ENCODE measurements at places on chromosomes 3 and 15. TPM values are rescaled to one million over a fixed set of nuclear protein-coding genes. Genes with fewer than 3 reads are reported as not detected.

- H3K4me3 ChIP-seq = peak overlapping the region; percentile 62
- no peaks in the 10 kb centered on the region for H3K27me3 ChIP-seq
- no peaks in the 10 kb centered on the region for H3K36me3 ChIP-seq
- peak overlapping the region; percentile 89 for H3K27ac ChIP-seq
Measured at GRCh38 chr15:95684693-95685115, 645.8 kb upstream of the NR2F2 start.

GRCh38 chr3:11624161-11624560, 19.6 kb downstream of the VGLL4 start:
- peaks cover 92% of the 10 kb centered on the region for H3K4me1 ChIP-seq
- H3K27me3 ChIP-seq = peaks cover 1% of the 10 kb centered on the region
- DNase-seq = peak; percentile 26
- H3K27ac ChIP-seq = peak overlapping the region; percentile 82

DNA sequence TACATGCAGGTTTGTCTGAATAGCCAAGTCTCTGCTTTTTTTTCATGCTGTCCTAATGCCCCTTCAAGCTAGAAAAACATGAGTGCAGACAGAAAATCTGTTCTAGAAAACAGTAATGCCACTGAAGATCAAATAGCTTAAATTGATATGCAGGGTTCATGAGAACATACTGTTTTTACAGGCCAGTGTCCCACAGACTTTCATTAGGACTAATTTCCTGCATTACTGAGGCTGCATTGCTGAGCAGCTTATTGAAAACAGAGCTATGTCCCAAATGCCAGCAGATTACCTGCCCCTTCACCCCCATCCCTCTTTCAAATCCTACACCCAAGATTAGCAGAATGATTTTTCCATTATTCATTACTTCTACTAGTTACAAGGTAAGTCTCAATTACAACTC, 665 bp downstream of the TM4SF18 start:
- H3K27ac ChIP-seq = peak overlapping the region; percentile 66
- H3K4me1 ChIP-seq = peaks cover 13% of the 10 kb centered on the region
- no peaks in the 10 kb centered on the region for H3K36me3 ChIP-seq
- H3K4me3 ChIP-seq = peak overlapping the region; percentile 24

DNA sequence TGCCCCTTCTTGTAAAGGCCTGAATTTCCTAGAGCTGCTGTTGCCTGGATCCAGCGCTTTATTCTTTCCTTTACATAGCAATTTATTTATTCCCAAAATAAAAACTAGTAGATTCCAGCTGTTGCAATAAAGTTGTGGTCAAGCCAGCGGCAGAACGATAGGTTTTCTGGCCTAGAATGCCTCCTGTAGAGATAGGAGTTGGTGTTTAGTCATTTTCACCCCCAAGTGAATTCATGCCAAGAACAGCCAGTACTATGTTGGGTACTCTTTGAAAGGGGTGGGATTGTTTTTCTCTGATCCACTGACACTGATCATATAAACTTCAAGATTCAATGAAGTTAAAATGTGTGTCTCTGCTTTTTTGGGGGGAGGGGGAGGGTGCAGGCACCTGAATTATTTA, 69.7 kb downstream of the KLHL25 start:
- H3K4me1 ChIP-seq = peaks cover 40% of the 10 kb centered on the region
- no peaks in the 10 kb centered on the region for H3K27me3 ChIP-seq
- H3K4me3 ChIP-seq = no peak overlapping the region
- no peak for DNase-seq

DNA sequence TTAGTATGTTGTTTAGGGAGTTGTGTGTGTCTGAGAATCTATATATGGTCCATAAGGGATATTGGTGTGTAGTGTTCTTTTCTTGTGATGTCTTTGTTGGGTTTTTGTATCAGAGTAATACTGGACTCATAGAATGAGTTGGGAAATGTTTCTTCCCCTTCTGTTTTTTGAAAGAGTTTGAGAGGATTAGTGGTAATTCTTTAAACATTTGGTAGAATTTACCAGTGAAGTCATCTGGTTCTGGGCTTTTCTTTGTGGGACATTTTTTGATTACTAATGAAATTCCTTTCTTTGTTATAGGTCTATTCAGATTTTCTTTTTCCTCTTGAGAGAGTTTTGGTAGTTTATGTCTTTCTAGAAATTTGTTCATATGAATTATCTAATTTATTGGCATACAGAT, 16.9 kb downstream of the ACKR2 start:
- no peak for DNase-seq
- H3K4me1 ChIP-seq = peaks cover 12% of the 10 kb centered on the region
- no peak overlapping the region for H3K4me3 ChIP-seq
- H3K27ac ChIP-seq = no peak overlapping the region
- peaks cover 16% of the 10 kb centered on the region for H3K27me3 ChIP-seq
- peaks cover 3% of the 10 kb centered on the region for H3K36me3 ChIP-seq

DNA sequence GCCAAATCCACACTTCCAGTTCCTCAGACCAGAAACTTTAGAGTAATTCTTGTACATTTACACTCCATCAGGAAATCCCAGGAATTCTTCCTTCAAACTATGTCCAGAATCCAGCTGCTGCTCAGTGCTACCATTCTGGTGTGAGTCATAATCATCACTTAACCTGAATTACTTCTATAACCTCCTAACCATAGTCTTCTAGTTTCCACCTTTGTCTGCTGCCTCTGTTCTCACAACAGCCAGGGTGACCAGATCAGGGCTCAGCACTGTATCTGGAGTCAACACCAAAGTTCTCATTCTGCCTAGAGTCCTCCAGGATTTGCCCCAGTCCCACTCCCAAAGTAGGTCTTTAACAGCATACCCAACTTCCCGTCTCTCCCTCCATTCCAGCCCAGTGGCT, 3.4 kb downstream of the CLDND1 start:
- no peak overlapping the region for H3K4me3 ChIP-seq
- peaks cover 18% of the 10 kb centered on the region for H3K36me3 ChIP-seq
- DNase-seq = no peak
- H3K27me3 ChIP-seq = peaks cover 1% of the 10 kb centered on the region
- no peak overlapping the region for H3K27ac ChIP-seq
- H3K4me1 ChIP-seq = peaks cover 31% of the 10 kb centered on the region

GRCh38 chr15:95953032-95953431, 377.5 kb upstream of the NR2F2 start:
- peaks cover 3% of the 10 kb centered on the region for H3K27me3 ChIP-seq
- no peak overlapping the region for H3K27ac ChIP-seq
- H3K4me1 ChIP-seq = no peaks in the 10 kb centered on the region
- DNase-seq = no peak

DNA sequence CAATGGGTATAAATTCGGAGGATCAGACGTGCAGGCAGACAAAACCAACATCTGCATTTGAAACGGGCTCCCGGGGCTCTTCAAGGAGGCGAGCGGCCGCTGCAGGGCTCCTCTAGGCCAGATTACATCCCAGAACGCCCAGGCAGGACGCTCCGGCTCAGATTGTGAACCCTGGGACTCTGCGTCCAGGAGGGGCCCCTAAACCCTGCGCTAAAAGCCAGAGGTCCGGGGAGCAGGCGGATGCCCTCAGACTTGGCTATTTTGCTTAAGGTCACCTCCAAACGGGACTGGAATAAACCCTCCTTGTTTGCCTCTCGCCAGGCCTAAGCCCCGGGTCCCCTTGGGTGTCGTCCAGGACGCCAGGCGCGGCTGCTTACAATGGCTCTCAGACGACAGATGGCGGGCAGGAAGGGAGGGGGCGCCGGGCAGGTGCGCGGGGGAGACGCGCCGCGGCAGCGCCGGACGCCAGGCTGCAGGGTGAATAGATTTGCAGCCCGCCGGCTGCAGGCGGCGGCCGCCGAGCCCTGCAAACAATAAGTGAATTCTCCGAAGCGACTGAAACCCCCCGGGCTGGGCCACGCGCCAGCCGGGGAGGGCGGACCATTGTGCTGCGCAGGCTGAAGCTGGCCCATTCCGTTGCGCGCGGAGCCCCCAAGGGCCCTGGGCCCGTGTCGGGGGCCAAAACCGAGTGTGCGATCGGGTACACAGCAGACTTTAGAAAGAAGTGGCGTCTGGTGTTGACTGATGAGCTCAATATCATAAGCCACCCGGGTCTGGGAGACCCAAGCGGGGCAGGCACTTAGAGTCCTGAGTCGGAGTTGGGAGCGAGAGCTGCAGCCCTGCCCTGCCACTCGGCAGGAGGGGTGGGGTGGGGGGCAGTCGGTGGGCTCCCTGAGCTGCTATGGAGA, 32.3 kb upstream of the AMOTL2 start:
- peaks cover 19% of the 10 kb centered on the region for H3K36me3 ChIP-seq
- no peak overlapping the region for H3K27ac ChIP-seq
- peak overlapping the region; percentile 41 for H3K4me3 ChIP-seq
- DNase-seq = no peak
- H3K27me3 ChIP-seq = peaks cover 19% of the 10 kb centered on the region

DNA sequence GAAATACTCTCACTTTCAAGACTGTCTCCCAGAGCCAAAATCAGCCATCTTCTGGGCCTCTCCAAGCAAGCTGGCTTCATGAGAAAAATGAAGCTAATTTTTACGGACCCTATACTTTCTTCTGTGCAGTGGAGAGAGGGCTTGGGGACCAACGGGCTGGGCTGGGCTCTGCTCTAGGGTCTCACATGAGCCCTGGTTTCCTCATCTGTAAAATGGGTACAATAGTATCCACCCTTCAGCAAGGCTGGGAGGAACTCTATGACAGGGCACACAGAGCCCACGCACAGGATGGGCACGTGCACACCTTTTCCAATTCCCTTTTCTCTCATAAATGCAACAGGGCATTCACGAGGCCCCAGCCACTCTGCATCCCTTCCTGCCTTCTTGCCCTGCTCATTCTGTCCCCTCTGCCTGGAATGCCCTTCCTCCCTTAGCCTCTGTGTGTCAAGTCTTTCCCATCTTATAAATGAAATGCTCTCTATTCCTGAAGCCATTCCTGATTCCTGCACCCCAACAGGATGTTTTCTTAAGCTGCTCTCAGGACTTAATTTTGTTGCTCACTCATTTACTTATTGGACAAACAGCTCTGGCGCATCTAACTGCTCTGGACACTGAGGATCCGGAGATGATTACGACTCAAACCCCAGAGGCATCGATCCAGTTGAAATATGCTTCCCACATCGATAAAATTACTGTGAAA, 32.9 kb upstream of the SEC13 start:
- peak overlapping the region; percentile 44 for H3K4me3 ChIP-seq
- H3K27ac ChIP-seq = peak overlapping the region; percentile 50
- peaks cover 64% of the 10 kb centered on the region for H3K4me1 ChIP-seq
- DNase-seq = no peak
- no peaks in the 10 kb centered on the region for H3K27me3 ChIP-seq

DNA sequence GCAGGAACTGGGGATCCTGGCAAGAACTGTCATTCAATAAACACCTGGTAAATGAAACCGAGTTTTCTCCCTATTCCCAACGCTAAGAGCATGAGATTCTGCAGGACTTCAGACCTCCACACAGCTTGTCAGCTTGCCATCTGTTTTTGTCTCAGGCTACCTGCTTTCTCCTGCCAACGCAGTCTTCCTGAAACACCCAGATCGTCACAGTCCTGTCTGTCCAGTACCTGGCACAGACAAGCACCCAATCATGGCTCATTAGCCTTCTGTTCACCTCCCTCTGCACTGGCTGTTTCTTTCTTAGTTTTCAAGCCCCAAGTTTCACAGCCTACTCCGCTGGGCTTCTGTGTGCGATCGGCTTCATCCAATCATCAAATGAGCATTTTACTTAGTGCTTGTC, 5.0 kb downstream of the SLC12A8 start:
- H3K4me1 ChIP-seq = peaks cover 34% of the 10 kb centered on the region
- DNase-seq = no peak
- H3K36me3 ChIP-seq = no peaks in the 10 kb centered on the region
- H3K27ac ChIP-seq = no peak overlapping the region
- H3K27me3 ChIP-seq = peaks cover 2% of the 10 kb centered on the region
- H3K4me3 ChIP-seq = no peak overlapping the region

ITIH1 gene
- not detected for total RNA-seq

IL1RAP gene
- 7.2 TPM for total RNA-seq

IQCF5 gene
- not detected for total RNA-seq

CYP1A1 gene
- not detected for total RNA-seq

CHST13 gene
- total RNA-seq = not detected

Data from HFFc6 (cell line).